ENCODE measurements at places on chromosomes 4 and X.
A peak's percentile ranks its signal among the peaks of the same experiment; 100 is the strongest.

- no peak for DNase-seq
These were observed 32.1 kb upstream of the GTPBP6 start for GRCh38 chrX:350534-351323.

DNA sequence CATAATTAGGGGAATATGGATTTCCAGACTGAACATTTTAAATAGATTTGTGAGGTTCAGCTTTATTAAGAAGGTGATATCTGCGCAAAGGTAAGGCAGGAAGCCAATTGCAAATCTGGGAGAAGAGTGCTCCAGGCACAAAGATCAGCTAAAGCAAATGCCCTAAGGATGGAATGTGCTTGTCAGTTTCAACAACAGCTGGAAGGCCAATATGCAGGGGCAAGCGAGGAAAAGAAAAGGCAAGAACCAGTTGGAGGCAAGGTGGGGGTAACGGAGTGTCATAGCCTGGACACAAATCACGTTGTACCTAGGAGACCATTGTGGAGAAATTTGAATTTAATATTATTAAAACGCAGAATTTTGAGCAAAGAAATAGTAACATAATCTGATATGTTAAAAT, 1710.3 kb upstream of the PCDH7 start:
- no peak for DNase-seq

- no peak for DNase-seq
These were observed 428.4 kb downstream of the AFF2 start for GRCh38 chrX:148928811-148929210.

DNA sequence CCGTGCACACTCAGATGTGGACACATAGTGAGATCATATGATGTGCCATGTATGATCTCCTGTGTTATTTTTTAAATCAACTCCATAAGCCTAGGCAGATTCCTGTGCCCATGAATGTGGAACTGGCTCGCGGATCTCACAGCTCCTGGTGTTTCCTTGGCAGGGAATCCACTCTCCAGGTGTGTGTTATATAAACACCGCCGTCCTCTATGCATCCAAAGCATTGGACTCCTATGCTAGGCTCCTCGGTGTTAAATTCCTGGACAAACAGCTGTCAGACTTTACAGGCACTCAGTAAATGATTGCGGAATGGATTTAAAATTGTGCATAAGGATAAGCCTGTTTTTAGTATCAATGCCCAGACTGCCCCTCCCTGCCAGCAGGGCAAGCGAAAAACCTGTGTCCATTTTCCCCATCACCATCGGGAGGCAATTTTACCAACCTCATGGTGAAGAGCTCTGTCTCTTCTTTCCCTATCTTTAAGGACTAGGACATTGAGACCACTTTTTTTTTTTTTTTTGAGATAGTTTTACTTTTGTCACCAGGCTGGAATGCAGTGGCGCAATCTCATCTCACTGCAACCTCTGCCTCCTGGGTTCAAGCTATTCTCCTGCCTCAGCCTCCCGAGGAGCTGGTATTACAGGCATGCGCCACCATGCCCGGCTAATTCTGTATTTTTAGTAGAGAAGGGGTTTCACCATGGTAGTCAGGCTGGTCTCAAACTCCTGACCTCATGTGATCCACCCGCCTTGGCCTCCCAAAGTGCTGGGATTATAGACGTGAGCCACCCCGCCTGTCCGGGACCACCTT, 23.6 kb upstream of the GPR78 start:
- no peak for DNase-seq

- DNase-seq: no peak
These were observed 24.5 kb downstream of the IL15 start for GRCh38 chr4:141660880-141661279.

- no peak for DNase-seq
These were observed 114.5 kb downstream of the GATB start for GRCh38 chr4:151646322-151646721.

DNA sequence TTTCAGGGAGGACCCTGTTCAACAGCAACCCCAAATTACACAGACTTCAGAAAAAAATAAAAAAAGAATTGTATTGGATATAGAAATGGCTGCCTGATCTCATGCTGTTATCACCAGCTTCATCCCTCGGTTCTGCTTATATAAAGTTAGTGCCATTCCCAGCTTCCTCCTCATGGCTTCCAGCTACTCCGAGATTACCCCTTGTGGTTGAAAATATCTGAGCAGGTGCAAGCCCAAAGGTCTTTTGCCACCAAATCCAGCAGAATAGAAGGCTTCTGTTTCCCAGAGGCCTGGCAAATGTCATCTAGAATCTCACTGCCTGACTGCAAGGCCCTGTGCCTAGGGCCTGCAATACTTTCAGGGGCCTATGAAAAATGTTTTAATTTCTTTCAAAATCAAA, 13.8 kb upstream of the HPGDS start:
- DNase-seq: no peak

- DNase-seq: peak; percentile 65
These were observed 848 bp upstream of the KCND1 start for GRCh38 chrX:48972220-48973164.

- no peak for DNase-seq
These were observed 195.7 kb downstream of the ARHGAP10 start for GRCh38 chr4:147927377-147928137.

DNA sequence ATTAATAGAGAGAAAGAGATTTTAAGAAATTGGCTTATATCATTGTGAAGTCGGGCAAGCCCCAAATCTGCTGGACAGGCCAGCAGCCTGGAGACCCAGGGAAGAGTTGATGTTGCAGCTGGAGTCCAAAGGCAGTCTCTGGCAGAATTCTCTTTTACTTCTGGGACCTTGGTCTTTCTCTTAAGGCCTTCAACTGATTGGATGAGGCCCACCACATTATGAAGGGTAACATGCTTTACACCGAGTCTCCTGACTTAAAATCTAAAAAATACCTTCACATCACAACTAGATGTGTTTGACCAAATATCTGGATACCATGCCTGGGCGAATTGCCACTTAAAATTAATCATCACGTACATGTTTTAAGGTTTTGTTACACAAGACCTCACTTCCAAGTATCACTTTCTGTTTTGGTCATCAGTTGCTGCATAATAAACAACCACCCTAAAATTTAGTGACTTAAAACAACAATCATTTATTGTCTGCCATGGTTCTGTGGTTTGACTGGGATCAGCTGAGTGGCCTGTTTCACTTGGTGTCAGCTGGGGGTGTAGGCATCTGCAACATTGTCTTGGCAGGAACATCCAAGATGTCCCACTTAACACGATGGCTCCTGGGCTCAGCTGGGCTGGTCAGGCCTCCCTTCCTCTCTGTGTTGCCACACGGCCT, 3.4 kb downstream of the CD38 start:
- no peak for DNase-seq

All from KBM-7 (cell line).